Dermis microvascular lymphatic vessel endothelial cell (primary cell): ENCODE measurements at places on chromosomes 12 and 14. TPM values are rescaled to one million over a fixed set of nuclear protein-coding genes. Genes with fewer than 3 reads are reported as not detected.
A peak's percentile ranks its signal among the peaks of the same experiment; 100 is the strongest.

RPS6KA5 gene
- total RNA-seq = 1.2 and 2.8 TPM in 2 replicates

RPL10L gene
- not detected in 2 replicates for total RNA-seq

LRP1 gene
- 0.26 and 0.76 TPM in 2 replicates for total RNA-seq

GRCh38 chr12:57138526-57139272 is 8.7 kb downstream of the LRP1-AS start:
- DNase-seq = no peak

GRCh38 chr14:96349286-96350075 is 13.7 kb downstream of the ATG2B start:
- peak; percentile 2 for DNase-seq

- no peak for DNase-seq
Measured at GRCh38 chr12:43973993-43974392, 138.1 kb downstream of the TMEM117 start.
